ENCODE measurements at places on chromosomes 7 and 10.

- DNase-seq, result no peak
Observed at GRCh38 chr10:30047430-30047829, 12.0 kb downstream of the JCAD start.

DNA sequence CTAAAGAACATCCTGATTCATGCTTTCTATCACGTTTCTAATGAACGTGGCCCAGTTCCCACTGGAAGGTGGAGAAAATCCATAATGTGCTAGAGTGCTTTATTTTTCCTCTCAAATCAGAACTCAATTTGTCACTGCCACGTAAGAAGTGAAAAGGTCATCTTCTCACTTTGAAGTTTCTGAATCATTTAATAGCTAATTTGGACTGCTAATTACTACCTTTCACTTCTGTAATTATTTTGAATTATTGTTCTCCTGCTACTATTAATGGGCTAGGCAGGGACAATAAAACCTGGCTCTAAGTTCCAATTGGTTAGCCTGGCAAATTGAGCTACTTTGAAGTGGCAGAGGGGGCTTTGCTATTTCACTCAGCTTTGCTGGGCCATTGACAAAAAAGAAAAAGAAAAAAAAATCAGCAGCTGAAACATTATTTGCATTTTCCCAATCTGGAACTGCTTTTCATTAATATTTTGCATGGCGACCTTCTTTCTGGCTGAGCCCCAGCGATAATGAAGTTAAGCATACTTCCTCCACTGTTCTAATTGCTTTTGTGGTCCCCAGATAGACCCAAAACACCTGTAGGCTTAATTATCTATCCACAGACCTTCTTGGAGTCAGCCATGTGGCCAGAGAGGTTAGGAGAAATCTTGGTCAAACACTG lies 264.2 kb downstream of the SEC23IP start:
- DNase-seq, result no peak

GRCh38 chr7:16528520-16528919 lies 1.9 kb downstream of the LRRC72 start:
- no peak for DNase-seq

GRCh38 chr10:86295351-86295750 lies 71.2 kb downstream of the GRID1 start:
- DNase-seq, result no peak

DNA sequence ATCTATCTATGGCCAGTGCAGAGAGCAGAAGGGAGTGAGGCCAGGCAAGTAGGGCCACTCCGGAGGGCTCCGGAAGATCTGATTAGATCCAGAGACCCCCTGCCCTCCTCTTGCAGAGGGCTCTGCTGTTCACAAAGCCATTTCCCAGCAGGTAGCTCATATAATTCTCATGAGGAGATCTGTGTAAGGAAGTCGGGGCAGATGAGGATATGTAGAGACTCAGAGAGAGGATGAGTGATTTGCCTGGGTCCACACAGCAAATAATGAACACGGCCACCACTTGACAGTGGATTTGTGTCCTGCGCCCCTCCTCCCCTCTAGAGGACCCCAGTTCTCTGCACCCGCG lies 2.6 kb downstream of the MUC12 start:
- DNase-seq, result no peak

All from LNCaP clone FGC (cell line).